ENCODE measurements at places on chromosomes 7 and 10.

- DNase-seq, result no peak
Observed at GRCh38 chr10:76514321-76514720, 1082.9 kb downstream of the LRMDA start.

- no peak for DNase-seq
Observed at GRCh38 chr7:88331322-88331721, 24.6 kb upstream of the STEAP4 start.

- DNase-seq, result no peak
Observed at GRCh38 chr7:99031496-99031895, 112.4 kb downstream of the SMURF1 start.

- DNase-seq, result no peak
Observed at GRCh38 chr7:54802841-54803240, 43.8 kb upstream of the SEC61G start.

DNA sequence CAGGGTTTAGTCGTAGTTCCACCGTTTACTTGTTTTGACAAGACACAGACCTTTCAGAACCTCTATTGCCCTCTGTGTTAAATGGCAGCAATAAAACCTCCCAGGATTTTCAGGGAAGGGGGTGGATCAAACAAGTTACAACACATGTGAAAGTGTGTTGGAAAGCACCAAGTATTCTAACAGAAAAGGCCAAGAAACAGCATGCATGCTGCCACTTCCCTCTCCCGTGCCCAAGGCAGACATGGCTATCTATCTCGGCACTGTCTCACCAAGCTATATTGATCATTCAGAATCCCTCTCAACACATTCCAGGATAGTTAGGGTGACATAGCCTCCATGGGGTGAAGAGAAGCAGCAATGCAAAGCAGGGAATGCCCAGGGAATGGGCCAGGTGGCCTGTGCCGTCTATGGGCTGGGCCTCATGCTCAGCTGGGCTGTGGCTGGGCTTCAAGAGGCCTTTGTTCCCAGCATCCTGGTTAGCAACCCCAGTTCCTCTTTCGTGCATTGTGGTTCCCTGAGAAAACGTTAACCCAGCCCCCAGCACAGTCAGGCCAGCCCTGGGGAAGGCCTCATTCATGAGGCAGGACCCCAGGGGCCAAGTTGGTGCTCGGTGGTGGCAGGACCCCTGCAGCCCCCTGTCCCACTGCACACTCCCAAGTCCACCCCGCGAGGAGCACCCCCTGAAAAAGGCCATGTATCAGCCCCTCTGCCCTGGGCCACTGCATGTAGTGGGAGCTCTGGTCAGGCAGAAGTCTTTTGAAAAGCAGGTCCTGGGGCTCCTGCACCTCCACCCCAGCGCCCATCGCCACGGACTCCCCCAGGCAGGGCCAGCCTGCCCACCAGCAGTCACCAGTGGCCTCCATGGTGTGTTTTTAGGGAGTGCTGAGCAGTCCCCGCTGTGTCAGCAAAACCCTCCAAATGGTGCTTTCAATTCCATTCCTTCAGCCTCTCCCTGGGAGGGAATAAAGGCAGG, 25.5 kb downstream of the VSIR start:
- no peak for DNase-seq

DNA sequence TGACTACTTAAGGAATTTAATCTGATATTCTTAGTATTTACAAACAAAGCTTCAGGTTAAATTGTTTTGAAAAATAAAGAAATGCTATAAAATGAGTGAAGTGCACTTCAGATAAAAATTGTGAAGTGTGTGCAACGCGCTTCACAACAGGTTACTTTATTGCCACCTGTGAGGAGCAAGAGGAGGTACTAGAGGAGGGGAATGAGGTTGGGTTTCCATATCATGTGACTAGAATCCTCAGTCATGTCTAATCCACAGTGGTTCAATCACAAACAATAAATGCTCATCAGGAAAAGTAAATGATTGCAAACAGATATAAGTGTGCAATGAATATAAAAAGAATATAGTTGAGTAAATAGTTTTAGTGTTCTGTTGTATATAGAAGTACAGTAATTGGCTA, 34.5 kb upstream of the CD36 start:
- DNase-seq, result no peak

Data from amygdala (tissue), 56 donors.